ENCODE measurements at places on chromosomes 6 and 20.
A peak's percentile ranks its signal among the peaks of the same experiment; 100 is the strongest.

- no peak for DNase-seq
Measured at GRCh38 chr6:152975204-152975915, 7.5 kb downstream of the FBXO5 start.

- DNase-seq: no peak
Measured at GRCh38 chr20:15656124-15656523, 917.1 kb downstream of the KIF16B start.

DNA sequence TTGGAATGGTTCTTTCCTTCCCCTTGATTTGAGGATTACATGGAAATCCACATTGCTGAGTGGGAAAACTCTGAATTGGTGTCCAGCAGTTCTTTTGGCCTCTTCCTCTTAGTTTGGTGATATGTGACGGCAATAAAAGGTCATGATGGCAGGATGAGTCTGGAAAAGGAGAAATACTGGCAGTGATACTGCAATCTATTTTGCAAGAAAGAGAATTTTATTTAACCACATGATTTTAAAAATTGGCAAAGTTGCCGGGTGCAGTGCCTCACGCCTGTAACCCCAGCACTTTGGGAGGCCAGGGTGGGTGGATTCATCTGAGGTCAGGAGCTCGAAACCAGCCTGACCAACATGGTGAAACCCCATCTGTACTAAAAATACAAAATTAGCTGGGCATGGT lies 73.1 kb downstream of the ADTRP start:
- DNase-seq: no peak

DNA sequence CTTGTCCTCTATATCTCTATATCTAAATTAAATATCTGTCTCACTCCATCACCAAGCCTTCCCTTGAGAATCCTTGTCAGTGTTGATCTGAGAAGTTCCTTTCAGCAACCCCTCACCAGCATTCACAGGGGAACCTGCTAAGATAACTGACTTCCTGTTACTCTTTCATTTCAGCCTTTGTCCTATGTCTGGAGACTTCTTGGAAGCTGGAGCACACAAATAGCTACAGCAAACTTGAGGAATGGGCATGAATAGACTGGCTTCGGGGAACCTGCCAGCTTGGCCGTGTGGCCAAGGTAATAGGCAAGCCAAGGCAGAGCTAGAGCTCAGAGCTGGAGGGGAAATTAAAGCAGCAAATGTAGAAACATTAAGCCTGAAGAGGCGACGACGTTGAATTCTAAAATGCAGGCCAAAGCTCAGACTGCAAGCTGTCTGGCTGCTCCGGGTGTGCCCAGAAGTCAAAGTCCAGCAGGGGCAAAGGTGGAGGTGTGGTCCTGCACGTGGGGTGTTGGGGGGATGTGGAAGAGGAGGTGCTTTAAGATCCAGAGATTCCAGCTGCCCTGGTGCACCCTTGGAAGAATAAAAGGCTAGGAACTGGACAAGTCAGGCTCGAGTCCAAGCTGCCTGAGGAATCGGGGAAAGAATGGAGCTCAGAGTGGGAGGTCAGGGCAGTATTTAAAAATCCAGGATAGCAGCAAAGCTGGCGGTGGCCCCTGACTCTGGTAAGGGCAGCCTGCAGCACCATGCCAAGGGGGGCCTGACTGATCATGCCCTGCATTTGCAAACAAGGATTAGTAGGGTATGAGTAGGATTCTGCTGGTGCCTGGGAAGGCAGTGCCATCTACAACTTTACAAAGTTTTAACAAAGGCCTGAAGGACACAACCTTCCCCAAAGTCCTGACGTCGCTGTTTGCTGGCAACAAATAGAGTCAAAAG lies 185.0 kb upstream of the SGK1 start:
- no peak for DNase-seq

GRCh38 chr6:3825331-3825831 lies 23.8 kb upstream of the FAM50B start:
- peak; percentile 75 for DNase-seq

- no peak for DNase-seq
Measured at GRCh38 chr20:9262653-9263194, 193.8 kb downstream of the PLCB4 start.

- DNase-seq: no peak
Measured at GRCh38 chr6:37092923-37093727, 76.8 kb upstream of the PIM1 start.

- DNase-seq: no peak
Measured at GRCh38 chr6:125679651-125680050, 69.8 kb upstream of the HEY2 start.

DNA sequence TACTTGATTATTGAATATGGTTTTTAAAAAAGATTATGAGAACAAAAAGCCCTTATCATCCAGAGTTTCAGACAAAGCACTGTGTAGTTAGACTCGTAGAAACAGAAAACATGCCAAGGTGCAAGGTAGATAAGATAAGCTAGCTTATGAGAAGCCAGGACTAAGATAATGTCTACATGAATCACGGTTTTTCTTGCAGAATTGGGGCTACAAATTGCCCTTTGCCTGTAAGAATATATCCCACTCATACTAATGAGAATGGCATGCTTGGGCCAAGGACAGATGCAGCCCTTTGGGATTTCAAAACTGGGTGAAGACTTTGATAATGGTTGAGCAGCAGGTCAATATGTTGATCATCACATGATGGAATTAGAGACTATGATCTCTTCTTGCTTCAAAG lies 165.3 kb upstream of the PREP start:
- no peak for DNase-seq

DNA sequence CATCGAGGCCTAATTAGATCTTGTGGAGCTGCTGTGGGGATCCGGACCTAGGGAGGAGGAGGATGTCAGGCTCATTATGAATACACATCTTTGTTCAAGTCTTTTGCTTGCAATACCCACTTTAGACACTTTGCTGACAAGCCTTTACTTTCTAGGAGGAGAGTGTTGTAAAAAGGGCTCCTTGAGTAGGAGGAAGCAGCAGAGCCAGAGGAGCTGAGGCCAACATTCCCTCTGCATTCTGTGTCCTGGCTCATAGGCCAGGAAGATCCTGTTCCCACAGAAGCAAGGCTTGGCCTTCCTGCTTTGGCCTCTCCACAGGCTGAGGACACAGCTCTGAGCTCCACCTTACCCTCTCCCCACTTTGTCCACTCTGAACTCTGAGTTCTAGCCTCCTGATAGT lies 67.1 kb downstream of the TPD52L1 start:
- no peak for DNase-seq

GRCh38 chr6:112272799-112273198 lies 18.4 kb upstream of the LAMA4 start:
- no peak for DNase-seq

DNA sequence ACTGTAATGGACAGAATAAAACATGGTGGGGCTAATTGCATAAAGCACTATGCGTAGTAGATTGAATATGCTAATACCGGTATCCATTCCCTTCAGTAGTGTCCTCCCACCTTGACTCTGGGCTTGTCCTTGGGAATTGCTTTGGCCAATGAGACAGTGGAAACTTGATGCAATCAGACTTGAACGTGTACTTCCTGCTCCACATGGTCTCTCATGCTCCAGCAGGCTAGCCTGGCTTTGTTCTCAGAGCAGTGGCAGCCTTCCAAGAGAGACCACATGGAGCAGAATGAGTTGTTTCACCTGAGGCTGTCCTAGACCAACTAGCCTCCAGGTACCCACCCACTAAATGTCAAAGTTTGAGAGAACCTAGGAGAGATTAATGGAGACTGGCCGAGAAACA lies 37.0 kb upstream of the BTBD3 start:
- peak; percentile 48 for DNase-seq

- no peak for DNase-seq
Measured at GRCh38 chr6:168400037-168400436, 40.9 kb upstream of the SMOC2 start.

GRCh38 chr20:11048739-11049138 lies 374.9 kb upstream of the JAG1 start:
- DNase-seq: no peak

DNA sequence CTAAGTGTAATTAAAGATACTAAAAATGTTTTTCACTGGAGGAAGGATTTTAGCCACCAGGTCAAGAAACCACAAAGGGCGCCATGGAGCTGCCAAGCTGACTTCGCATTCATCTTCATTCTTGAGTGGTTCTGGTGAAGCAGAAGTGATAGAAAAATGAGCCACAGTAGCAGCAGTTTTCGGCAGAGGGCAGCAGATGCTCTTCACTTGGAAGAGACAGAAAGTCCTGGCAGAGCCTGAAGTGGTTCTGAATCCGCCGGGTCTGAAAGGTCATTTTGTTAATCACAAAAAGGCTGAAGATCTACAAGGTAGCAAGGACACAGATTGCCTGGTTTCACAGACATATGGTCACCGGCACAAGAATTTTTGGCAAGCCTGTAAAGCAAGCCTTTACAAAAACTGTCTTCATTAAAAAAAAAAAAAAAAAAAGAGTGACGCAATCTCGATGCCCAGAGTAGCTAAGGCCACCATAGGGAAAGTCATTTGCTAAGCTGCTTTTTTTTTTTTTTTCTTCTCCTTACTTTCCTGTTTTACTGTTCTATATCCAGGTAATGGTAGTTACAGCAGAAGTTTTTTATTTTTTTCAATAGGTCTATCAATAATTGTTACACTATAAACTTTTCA lies 345.1 kb upstream of the AGPAT4 start:
- peak; percentile 66 for DNase-seq

- DNase-seq: no peak
Measured at GRCh38 chr20:19205981-19206396, 6.5 kb upstream of the SLC24A3 start.

DNA sequence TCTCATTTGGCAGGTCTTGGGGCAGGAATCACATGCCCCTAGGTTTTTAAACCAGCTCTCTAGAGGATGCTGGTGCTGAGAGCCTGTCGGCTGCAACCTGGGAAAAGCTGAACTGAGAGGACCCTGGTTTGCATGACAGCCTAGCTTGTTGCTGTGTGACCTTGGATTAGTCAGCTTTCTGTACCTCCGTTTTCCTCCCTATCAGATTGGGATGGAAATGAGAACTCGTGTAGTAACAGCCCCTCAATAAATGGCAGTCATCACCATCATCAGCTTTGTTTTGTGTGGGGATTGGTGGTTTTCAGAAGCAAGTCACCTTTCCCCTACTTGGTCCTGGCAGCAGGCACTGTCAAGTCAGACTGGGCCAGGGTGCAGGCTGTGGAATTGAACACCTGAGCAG lies 75.2 kb upstream of the MYL9 start:
- no peak for DNase-seq

DNA sequence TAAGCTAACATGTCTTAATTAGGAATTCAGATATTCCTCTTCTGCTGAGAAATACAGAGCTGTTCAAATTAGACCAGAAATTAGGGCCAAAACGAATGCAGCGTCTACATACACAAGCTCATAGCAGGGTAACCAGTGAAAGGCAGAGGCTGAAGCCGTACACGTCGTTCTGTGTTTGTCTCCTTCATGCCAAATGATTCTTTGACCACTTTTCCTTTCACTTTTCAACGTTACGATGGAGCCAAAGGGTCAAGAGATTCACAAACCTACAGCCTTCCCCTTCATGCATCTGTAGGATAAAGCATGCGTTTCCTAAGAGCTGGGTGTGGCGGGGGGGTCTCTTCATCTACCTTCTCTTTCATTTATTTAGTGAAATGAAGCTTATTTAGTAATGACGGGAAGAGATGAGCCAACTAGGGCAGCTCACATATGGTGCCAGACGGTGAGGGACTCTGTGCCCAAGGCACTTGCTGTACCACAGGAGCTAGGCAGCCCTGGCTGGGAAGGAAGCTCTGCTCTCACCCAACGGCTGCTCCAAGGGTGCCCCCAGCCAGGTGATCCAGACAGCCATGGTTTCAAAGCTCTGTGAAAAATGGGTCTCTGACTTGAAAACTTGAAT lies 178.0 kb downstream of the ATXN1 start:
- no peak for DNase-seq

- DNase-seq: no peak
Measured at GRCh38 chr6:34565722-34566137, 9.6 kb upstream of the SPDEF start.

DNA sequence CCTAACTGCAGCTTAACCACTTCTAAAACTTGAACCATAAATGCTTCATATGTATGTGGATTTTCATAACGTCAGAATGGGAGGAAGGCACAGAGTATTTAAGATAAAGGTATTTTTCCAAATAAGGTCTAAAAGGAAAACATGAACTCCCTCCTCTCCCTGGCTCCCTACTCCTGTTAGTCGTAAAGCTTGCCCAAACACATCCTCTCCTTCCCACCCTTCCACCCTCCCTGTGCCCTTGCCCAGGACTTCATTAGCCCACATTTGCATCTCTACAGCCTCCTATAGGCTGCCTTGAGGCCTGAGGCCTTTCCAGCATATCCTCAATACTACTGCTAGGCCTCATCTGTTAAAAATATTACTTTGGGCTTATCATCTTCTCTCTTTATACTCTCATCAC lies 17.1 kb upstream of the SMIM13 start:
- DNase-seq: no peak

GRCh38 chr20:45322952-45323383 lies 14.9 kb upstream of the MATN4 start:
- DNase-seq: no peak

GRCh38 chr20:36196676-36197075 lies 39.6 kb upstream of the AAR2 start:
- no peak for DNase-seq

DNA sequence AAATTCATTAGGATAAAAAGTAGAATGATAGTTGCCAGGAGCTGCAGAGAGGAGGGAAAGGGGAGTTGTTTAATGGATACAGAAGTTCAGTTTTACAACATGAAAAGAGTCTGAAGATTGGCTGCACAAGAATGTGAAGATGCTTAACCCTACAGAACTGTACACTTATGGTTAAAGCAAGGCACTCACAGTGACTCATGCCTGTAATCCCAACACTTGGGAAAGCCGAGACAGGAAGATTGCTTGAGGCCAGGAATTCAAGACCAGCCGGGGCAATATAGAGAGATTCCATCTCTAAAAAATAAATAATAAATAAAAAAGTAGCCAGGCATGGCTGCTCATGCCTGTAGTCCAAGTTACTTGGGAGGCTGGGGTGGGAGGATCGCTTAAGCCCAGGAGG lies 174.0 kb downstream of the TASP1 start:
- no peak for DNase-seq

DNA sequence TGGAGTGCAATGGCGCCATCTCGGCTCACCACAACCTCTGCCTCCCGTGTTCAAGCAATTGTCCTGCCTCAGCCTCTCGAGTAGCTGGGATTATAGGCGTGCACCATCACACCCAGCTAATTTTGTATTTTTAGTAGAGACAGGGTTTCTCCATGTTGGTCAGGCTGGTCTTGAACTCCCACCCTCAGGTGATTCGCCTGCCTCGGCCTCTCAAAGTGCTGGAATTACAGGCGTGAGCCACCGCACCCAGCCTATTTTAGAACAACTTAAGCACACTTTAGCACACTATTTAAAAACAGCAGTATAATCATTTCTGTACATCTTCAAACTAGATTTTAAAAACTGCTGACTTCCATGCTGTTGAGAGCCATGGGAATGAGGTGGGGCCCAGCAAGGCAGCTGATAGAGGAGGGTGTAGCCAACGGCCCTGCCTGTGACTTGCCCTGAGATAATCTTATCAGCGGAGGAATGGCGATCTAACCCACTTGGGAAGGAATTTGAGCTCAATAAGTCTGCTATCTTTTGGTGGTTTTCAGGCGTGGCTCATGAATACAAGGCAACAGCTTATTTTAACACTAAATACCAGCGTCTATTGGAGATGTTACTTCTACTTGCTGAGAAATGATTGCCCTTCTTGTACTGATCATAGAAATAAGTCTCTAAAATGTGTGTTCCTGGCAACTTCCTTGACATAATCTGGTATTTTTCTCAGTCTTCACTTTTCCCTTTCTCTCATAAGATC lies 12.1 kb downstream of the ZDHHC14 start:
- DNase-seq: no peak
